ENCODE measurements at places on chromosomes 1 and 21.

DNA sequence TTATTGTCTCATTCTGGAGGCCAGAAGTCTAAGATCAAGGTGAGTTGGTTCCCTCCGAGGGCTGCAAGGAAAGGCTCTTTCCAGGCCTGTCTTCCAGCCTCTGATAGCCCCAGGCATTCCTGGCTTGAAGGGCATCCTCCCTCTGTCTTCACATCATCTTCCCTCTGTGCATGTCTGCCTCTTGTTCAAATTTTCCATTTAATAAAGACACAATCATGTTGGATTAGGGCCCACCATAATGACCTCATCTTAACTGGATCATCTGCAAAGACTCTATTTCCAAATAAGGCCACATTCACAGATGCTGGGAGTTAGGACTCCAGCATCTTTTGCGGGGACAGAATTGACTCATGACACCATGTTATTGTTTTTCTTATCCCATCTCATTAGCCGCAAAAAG lies 24.5 kb downstream of the HUNK start:
- no peak for DNase-seq

GRCh38 chr1:86472767-86473166 lies 4.0 kb downstream of the CLCA1 start:
- DNase-seq = no peak

DNA sequence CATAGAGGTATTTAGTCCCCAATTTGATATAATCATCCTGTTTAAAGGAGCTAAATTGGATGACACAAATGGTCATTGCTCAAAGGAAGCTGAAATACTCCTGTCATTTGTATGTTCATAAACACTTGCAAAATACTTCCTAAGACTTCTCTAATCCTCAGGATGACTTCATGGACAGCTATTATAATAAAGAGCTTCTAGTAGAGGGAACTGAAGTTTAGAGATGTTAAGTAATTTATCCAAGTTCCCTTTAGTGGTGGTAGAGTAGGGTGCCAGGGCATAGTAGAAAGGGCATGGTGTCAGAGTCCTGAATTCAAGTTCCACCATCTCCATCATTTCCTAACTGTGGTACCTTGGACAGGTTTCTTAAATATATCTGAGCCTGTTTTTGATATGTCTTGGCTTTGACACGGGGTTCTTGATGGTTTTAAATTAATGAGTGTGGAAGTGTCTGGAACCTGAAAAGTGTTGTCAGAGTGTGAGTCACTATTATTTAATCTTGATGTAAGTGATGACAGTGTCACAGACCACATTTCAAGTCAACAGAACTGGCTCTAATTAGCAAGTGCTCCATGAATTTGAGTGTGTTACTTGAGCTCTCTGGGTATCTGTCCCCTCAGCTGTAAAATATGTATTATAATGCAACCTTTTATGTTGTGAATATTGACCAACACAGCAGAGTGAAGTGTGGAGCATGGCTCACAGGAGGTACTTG lies 12.1 kb upstream of the GBP6 start:
- peak; percentile 84 for DNase-seq

DNA sequence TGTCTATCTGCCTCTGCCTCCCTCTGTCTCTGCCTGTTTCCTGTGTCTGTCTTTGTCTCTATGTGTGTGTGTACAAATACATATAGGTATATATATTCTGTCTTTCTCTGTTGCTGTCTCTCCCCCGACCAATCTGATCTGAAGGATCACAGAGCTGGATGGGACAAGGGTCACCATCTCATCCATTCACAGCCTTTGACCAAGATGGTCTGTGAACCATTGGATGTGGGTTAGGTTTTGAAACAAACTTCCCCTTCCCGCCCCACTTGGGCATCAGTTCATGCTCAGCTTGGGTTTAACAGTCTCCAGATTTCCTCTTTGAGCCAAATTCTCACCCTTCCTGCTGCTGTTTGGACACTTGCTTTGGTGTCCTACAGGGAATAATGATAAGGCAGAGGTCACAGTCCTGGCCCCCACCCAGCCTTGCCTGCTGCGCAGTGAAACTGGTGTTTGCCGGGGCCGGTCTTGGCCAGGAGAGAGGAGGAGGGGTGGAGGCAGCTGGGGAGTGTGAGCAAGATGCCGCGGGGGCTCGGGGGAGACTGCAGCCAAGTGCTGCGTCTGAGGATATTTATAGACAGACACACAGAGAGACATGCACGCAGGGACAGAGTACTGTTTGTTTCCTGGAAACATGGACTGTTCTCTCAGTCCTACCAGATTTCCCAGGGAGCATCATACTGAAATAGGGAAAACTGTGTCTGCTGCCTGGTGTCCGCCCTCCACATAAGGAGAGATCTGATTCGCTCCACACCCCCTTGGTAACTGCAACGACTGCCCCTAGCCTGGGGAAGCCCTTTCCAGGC lies 27.0 kb upstream of the BTG2 start:
- DNase-seq = peak; percentile 62

DNA sequence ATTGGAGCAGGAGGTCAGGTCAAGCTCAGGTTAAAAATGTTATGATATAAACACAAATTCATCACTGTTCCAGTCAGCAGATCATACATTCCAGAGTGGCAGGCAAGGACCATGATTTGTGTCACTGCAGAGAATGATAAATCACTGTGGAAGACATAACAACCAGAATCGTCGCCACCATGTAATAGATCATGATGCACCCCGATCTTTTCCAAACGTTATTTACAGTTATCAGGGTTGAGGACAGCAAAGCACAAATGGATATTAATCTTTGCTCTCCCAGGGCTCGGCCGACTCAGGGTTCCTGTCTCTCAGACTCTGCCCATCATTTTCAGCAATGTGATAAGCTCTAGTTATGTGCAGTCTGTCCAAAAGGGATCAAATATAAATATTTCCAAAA lies 122.7 kb downstream of the ZBTB18 start:
- DNase-seq = no peak

DNA sequence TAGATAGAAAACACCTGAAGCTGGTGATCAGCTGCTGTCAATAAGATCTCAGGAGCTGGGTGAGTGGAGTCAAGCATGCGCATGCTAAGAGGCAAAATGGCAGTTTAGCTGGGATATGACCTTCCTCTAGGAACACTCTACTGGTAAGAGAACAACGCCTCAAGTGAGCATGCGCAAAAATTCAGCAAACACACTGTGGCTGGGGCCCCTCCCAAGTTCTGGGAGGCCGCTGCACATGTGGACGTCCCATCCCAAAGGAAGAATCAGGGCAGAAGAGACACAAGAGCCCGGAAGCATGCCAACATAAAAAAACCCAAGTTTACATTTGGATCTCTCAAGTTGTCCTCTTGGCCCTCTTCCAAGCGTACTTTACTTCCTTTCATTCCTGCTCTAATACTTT lies 126.3 kb upstream of the F3 start:
- DNase-seq = no peak

DNA sequence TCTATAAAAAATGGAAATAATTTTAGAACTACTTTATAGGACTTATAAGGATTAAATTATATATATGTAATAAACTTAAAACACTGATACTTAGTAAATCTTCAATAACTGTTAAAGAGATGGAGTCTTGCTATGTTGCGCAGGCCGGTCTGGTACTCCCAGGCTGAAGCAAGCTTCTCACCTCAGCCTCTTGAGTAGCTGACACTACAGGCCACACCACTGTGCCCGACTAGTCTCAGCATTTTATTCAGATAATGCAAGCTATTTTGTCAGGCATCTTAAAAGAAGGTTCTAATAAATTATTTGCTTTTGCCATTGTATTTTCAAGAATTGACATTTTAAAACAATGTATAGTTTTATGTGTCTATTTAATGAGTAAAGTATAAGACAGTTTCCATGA lies 20.8 kb downstream of the CNST start:
- no peak for DNase-seq

DNA sequence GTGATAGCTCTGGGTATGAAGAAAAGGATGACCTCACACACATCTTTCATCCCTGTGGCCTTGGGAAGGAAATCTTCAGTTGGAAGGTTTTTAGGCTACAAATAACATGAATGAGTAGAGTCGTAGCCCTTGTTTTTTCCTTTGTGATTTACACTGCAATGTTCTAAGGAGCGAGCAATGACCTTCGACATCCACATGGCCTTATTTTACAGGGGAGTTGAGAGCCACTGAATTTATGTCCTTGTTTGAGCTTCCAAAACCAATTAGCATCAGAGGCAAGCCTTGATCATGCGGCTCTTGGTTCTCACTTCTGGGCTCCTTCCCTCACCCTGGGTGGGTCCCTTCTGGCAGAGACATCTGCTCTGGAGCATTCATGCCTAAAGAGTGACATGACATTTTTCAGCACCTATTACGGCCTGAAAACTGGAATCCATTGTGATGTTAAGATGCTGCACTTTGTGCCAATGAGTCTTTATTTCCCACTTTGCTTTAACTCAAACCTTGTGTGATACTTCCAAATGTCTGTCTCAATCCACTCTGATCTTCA lies 70.5 kb upstream of the RUNX1 start:
- DNase-seq = no peak

GRCh38 chr1:23444104-23444533 lies 19.6 kb upstream of the TCEA3 start:
- peak; percentile 17 for DNase-seq
